Ureter (tissue), 1 donor: ENCODE measurements at places on chromosomes 12 and 14. TPM values are rescaled to one million over a fixed set of nuclear protein-coding genes. Genes with fewer than 3 reads are reported as not detected.

AKAP3 gene
- total RNA-seq: 4.2 TPM

- no peak for DNase-seq
Measured at GRCh38 chr14:75645056-75645455, 15.6 kb downstream of the ERG28 start.

DNA sequence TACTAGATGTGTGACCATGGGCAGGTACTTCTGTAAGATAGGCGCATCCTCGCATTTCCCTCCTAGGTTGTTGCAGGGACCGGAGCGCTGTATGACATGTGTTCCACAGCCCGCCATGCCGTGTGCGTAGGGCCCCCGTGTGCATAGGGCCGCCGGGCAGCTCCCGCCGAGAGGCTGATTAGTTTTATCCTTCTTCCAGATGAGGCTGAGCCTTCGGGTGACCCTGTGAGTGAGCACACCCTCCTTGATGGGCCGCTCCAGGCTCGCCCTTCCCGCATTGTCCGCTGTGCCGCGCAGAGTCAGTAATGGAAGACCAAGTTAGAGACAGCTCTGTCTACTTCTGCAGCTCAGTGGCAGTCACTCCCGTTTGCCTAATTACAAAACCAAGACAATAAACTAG, 72.9 kb upstream of the DYNC1H1 start:
- no peak for DNase-seq

DNA sequence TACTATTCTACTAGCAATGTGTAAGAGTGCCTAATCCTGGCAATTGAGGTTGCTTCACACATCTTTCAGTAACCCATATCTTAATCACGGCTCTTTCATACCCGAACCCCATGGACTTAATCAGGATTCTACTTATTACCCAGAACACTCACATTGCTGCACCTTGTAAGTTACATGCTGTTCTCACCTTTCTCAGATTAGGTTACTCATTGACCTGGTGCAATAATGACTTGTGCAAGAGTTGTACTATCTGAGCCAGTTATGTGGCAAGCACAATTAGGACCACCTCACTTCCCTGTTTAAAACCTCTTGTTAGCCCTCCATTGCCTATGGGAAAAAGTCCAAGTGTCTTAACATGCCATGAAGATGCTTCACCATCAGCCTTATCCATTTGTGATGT, 306.7 kb upstream of the E2F7 start:
- no peak for DNase-seq

DNA sequence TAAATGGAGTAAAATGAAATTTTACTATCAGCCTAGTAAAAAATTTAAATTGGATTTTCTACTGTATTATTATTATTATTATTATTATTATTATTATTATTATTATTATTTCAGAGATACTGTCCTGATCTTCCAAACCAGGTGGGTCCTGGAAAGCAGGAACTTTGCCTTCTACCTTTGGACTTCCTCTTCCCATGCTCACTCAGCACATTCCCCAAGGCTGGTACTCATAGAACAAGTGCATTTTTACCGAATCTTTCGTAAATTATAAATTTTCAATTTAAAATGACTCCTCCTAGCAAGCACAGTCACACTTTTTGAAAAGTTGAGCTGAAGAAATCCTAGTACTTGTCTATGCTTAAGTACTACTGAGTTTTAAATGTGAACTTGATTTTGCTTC, 29.7 kb downstream of the BHLHE41 start:
- DNase-seq: no peak

- DNase-seq: no peak
Measured at GRCh38 chr14:62066304-62066703, 304.1 kb downstream of the SNAPC1 start.
